ENCODE measurements at places on chromosomes 2 and 18. TPM values are rescaled to one million over a fixed set of nuclear protein-coding genes. Genes with fewer than 3 reads are reported as not detected.
A peak's percentile ranks its signal among the peaks of the same experiment; 100 is the strongest.

DNA sequence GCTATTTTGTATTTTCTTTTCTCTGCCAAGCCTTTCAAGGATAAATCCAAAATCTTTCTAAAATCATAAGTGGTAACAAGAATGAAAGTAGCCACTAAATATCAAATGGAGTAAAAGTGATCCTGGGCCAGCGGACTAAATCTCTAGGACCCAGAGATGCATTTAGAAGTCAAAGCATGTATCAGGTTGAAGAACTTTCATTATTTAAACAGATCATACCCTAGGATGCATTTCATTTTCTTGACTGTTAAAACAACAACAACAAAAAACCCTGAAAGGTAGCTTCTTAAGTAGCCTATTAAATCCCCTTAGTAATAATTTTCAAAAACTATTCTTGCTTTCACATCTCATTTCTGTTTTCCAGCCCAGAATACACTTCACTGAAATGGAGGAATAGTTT is 4.8 kb upstream of the POU3F3 start:
- no peak for ATAC-seq

- no peak for ATAC-seq
Measured at GRCh38 chr2:68730828-68731227, 3.8 kb upstream of the ARHGAP25 start.

- no peak for ATAC-seq
Measured at GRCh38 chr2:69743847-69744264, 1.9 kb downstream of the ANXA4 start.

GRCh38 chr2:235605312-235606003 is 111.6 kb downstream of the AGAP1 start:
- ATAC-seq, result peak; percentile 100

GRCh38 chr2:233468741-233469110 is 97.9 kb downstream of the USP40 start:
- ATAC-seq, result no peak

DNA sequence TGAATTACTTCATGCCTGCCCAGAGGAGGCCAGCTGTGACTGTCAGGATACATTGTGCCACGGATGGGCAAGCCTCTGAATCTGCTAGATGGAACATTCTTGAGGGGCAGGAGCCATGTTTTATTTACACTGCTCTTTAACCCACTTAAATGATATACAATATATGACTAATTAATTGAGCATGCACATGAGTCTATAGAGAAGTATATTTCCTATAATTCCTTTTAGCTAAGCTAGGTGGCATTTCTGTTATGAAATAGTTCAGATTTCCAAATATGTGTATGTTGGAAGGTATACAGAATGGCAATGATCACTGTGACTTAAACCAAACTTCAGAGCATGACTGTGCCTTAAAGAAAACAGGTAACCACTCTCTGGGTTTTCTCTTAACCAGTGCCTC is 131.7 kb downstream of the RAB3GAP1 start:
- no peak for ATAC-seq

Gene KIF5C
- total RNA-seq, result 228 TPM

Gene MFSD6
- total RNA-seq, result 21.7 TPM

DNA sequence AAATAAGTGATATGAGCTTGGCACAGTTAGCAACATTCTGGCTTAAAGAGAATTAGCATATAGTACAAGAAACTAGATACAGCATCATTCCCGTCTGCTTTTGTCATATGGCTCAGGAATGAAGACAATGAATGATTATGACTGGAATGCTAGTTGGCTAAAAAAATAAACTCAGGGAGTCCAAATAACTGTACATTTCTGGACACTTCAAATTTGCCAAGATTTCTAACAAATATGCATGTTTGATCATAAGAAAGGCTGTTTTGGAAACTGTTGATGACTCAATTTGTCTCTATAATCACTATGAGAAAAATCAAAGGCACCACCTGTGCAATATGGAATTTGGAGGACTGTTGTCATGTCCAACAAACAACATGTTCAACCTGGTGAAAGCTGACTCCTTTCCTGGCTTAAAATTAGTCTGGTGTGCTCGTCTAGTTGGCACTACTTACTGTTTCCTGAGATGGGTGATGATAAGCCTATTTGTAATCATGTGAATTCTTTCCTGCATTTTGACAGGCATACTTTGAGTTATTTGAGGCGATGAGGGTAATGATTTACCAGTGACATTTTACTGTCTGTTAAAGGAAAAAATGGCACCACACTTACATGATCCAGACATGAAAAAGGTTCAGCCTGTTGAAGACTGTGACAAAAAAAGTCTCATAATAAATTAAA is 133.9 kb upstream of the CDH20 start:
- ATAC-seq, result peak; percentile 86

Gene C2orf81
- 3.7 TPM for total RNA-seq

Gene GPD2
- 3.7 TPM for total RNA-seq

Gene ATOH8
- total RNA-seq, result 1.6 TPM

- ATAC-seq, result no peak
Measured at GRCh38 chr2:229098801-229099200, 172.3 kb downstream of the PID1 start.

Gene SIX3
- total RNA-seq, result not detected

Data from motor neuron (in vitro differentiated cells).